ENCODE measurements at places on chromosomes 13 and 19.

DNA sequence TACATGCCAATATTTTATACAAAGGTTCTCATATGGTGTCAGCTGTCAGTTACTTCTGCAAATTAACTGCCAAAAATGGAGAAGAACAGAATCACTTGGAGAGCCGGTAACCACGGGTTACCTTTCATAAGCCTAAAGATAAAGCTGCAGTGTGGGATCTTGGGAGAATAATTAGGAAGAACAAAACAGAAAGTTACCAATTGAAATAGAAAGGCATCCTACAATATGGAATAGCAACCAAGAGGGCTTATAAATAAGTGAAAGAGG lies 74.2 kb downstream of the TSHZ3 start:
- no peak for DNase-seq

DNA sequence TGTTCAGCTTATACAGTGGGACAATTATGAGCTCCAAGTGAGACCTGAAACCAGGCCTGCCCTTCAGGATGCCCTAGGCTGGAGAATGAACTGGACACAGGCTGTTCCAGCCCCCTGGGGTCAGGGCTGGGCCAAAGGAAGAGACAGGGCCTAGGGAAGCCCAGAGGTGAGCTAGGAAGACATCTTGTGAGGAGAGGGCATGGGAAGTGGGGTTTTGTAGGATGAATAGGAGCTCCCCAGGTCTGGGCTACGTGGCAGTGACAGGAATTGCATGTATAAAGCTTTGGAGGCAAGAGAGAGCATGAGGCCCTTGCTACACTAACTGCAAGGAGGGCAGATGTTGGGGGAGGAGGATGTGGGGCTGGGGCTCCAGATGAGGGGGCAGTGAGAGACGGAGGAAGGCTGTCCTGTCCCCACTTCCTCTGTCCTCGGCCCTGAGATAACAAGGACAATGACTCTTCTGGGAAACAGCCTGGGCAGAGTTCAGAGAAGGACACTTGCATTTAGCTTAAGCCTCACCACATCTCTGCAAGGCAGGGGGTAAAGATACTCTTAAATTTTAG lies 1.5 kb upstream of the TBXA2R start:
- DNase-seq, result no peak

DNA sequence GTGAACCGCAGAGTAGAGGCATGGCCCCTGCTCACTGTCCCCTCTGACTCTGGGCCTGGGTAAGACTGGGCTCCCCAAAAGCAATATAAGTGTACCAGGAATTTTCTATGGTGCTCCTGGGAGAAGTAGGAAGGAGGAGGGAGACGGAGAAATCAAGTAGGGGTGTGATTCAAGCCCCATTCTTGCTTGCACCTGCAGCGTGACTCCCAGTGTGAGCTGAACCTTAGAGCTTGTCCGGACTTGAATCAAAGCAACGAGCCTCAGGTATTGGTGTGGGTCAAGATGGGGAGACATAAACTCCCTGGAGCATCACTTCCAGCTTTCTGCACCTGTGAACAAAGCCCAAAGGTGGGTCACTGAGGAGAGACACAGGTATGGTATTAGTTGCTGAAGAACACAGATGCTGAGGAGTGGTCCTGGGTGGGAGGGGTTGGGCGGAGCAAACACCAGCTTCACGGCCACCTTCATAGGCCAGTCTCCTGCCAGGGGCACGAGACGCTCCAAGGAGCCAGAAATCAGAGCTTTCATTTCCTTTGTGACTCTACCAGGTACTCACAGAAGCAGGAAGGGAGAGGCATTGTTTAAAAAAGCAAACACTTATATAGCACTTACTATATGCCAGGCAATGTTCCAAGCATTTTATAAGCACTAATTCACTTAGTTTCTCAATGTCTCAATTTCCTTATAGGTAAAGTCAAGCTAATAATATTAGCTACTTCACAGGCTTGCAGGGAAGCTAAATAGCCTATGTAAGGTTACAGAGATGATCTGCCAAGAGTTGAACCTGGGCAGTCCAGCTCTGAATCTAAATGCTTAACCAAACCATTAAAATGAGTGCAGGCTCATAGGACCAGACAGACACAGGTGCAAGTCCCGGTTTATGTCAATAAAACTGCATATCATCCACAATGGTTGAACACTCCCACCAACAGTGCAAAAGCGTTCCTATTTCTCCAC lies 775.3 kb downstream of the UQCRFS1 start:
- no peak for DNase-seq

DNA sequence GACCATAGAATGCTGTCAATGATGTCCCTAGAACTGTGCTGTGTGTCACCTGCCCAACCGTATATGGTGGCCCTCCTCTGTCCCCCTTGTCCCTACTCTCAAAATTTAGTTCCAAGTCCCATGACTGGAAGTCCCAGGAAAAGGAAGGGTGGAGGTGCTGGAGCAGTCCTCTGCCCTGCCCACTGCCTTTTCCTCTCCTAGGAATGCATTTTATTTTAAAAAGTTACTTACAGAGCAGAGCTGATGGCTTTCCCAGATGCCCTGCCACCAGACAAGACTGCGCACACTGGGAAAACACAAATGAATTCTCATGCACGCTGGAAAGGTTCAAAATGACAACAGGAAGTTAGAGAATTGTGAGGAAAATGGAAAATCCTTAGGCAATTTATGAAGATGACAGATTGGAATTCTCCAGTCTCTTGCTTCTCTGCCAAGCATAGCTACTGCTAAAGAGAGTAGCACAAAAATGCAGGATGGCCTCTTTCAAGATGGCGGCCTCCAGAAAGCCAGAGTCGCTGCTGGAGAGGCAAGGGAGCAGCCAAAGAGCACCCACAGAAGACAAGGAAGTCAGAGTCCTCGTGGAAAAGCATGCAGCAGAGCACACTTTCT lies 117.1 kb upstream of the TSC22D1 start:
- no peak for DNase-seq

GRCh38 chr13:95676762-95677563 lies at the start of gene DNAJC3:
Gene DNAJC3, plus strand, starts transcription at chr13:95677139. Its CDS starts 117 bp downstream, at chr13:95677256.
- peak; percentile 99 for DNase-seq

- DNase-seq, result no peak
Observed at GRCh38 chr13:72150502-72150901, 283.5 kb upstream of the DACH1 start.

DNA sequence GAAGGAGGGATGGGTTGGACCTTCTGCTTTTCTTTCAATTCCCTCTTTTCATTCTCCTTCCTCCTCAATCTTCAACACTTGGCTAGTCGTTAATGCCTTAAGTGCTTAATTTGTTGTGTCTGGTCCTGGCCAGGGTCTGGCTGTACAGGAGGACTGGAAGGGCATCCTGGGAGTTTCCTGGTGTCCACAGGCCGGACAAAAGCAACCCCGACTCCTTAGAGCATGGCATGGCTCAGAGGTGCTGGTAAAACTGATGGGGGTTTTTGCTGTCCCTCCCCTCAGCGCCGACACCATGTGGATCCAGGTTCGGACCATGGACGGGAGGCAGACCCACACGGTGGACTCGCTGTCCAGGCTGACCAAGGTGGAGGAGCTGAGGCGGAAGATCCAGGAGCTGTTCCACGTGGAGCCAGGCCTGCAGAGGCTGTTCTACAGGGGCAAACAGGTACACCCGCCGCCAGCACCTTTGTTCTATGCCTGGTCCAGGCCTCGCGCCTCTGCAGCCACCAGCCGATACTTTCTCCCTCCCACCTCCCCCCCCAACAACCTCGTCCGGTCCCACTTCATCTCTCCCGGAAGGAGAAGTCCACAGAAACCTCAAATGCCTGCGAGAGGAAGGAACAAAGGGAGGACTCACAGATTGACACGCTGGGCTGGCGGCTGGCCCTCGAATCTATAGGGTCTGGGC lies 1.4 kb downstream of the UHRF1 start:
- peak; percentile 66 for DNase-seq

GRCh38 chr13:113860665-113861432 lies 3.0 kb downstream of the GAS6 start:
- DNase-seq, result peak; percentile 39

DNA sequence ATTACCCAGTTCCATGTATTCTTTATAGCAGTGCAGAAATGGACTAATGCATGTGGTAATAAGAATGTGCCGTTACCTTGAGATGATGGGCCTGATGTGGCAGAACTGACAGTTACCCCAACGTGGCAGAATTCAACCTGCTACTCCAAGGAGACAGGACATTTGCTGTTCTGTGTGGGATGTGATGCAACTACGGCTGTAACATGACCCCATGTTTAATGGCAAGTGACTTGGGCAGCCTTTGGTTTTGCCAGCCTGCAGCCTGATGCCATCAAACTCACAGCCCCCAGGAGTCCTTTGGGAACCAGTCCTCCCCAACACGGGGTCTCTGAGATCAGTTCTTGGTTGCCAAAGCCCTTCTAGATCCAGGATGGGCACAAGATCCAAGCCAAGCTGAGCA lies 107.3 kb downstream of the ZNF557 start:
- no peak for DNase-seq

DNA sequence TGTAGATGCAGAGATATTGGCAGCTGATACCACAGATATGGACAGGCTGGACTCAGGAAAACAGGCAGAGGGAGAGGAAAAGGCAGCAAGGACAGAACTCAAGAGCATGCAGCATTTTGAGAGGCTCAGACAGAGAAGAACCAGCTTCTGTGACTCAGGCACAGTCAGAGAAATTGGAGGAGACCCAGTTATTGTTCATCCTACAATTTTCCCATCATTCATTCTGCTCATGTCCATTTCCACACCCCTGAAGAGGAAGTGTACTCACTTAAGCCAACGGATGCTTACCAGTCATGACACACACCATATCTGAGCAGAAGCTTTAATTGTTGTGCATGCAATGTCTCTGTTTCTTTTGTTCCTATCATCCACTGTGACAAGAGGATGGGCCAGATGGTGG lies 359.8 kb upstream of the HTR2A start:
- DNase-seq, result peak; percentile 23

DNA sequence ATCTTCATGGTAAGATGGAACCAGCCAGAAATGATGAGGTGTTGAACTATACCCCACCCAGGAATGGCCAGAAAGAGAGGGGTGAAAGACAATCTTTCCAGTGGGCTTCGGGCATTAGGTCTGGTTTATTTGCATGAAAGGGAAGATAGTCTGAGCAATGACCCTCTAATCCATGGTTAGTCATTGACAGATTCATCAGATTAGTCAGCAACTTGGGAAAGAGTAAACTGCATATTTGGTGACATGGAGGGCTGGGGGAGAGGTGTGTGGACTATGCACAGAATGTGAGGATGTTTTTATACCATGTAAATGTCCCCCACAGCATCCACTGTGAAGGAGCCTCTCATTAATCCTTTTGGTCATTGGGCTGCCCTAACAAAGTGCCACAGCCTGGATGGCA lies 30.1 kb upstream of the USP12 start:
- DNase-seq, result no peak

DNA sequence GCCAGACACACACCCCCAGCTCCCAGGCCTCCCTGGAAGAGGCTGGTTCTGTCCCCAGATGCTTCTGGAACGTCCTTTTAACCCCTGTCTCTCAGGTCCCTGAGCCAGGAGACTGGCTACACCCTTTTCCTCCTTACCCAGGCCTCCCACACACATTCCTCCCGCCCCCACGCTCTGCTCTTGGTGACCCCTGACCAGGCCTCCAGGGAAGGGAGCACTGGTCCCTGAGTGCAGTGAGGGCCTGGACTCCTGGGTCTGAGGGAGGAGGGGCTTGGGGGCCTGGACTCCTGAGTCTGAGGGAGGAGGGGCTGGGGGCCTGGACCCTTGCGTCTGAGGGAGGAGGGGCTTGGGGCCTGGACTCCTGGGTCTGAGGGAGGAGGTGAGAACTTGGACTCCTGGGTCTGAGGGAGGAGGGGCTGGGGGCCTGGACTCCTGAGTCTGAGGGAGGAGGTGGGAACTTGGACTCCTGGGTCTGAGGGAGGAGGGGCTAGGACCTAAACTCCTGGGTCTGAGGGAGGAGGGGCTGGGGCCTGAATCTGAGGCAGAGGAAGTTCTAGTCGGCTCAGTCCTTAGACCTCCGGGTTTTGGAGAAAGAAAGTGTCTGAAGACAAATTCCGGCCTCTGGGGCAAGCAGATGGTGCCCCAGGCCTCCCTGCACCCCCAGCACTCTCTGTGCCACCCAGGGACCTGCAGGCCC lies 527 bp downstream of the KLK6 start:
- DNase-seq, result no peak

DNA sequence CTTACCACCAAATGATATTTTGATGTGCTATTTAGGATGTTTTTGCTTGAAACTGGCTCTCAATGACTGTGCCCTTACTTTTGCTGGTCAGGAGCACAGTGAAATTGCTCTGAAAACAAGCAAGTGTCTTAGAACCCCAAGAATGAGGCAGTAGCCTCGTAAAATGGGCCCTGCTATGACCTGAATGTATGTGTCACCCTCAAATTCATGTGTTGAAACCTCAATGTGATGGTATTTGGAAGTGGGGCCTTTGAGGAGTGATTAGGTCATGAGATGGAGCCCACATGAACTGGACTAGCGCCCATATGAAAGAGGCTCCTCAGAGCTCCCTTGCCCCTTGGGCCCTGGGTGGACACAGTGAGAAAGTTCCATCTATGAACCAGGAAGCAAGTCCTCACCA lies 155.2 kb downstream of the ZIC5 start:
- no peak for DNase-seq

- no peak for DNase-seq
Observed at GRCh38 chr19:18603958-18604819, 2.4 kb downstream of the CRLF1 start.

GRCh38 chr19:40571005-40571318 lies 5.7 kb upstream of the SHKBP1 start:
- no peak for DNase-seq

DNA sequence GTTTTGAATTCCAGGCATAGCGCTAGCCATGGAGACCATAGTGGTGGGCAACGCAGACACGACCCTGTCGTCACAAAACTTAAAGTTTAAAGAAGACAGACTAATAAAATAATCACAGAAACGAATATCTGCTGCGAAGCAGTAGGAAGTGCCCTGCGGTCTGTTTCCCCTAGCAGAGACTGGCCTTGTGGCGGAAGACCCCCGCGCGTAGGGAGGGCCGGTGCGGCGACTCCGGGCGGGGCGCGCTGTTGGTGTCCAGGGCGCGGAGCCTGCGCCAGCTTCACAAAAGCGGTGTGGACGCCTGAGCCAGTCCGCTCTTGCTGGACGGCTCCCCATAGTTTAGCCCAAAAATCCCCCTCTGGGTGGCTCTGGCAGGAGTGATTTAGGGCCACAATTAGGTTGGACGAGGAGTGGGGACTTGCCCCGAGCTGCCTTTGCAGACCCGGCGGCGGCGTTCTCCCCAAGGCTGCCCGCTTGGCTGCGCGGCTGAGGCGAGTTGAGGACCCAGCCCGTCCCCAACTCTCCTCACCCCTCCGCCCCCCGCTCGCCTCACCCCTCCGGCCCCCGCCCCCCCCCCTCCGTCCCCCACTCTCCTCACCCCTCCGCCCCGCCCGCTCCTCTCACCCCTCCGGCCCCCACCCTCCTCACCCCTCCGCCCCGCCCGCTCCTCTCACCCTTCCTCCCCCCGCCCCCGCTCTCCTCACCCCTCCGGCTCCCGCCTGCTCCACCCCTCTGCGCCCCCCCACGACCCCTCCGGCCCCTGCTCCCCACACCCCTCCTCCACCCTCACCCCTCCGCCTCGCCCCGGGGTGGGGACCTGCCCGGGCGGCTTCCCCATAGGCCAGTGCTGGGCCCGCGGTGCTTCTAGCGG lies 14.2 kb upstream of the LATS2 start:
- DNase-seq, result peak; percentile 52
